WERI-Rb-1 (cell line): ENCODE measurements at places on chromosomes 6 and 20.

DNA sequence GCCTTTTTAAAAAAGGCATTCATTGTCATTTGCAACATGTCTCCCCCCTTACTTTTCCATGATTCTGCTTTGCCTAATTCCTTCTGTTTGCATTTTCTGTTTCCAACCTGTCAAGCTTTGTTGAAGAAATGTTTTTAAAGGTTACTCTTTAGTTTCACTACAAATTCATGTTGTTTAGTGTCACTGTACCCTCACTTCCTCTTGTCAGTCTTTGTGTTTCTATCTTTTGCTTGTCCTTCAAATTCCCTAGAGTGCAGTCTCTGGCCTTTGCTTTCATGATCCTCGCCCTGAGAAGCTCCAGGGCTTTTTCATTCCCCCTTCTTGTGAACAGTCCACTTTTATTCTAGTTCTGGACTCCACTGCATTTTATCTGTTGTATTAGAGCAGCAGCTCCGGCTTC, 90.6 kb downstream of the MAP3K4 start:
- DNase-seq = no peak

GRCh38 chr6:124090491-124090890, 286.8 kb downstream of the NKAIN2 start:
- DNase-seq = no peak

- no peak for DNase-seq
Observed at GRCh38 chr6:100881707-100882040, 545 bp upstream of the ASCC3 start.

DNA sequence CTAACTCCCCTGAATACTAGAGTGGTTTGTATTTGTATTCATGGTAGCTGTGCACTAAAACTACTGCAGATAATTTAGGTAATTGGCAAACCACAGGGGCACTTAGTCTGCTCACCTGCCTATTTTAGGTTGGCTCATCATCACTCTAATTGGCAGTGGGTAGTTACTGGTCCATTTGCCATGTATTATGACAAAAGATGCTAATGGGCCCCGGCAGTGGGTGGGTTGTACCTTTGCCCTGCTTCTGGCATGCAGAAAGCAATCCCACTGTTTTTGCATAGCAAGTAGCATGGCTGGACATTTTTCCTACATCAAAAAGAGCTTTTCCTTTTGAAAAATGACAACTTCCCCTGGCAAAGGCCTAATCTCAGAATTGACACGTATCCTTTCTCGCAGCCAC, 741.4 kb upstream of the MAP3K7 start:
- DNase-seq = no peak

DNA sequence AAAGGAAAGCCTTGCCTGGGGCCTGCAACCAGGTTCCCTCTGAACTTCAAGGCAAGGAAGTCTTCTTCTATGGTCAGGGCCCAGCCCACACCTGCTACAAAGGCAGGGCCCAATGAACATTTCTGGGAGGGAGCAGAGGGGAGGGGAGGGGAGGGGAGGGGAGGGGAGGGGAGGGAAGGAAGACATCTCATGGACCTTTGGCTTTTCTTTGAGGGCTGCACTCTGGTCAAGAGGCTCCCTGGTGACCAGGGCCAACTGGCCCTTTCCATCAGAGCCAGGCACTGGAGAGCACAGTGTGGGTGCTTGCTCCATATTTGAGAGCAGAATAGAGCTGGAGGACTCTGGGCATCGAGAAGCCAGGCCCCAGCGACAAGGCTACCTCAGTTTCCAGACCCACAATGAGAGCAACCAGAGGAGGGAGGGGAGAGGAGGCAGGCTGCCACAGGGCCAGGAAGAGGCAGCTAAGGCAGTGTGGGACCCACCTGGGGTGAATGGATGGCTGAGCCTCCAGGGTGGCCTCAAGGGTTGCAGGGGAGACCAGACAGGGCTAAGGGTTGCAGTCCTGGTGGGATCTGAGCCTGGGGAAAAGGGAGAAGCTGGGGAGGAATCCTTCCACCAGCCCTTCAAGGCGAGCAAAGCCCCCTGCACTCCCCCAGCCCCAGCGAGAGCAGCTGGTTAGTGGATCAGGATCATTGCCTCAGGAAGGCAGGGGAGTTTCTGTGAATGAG, 84.8 kb downstream of the MRPL14 start:
- no peak for DNase-seq

DNA sequence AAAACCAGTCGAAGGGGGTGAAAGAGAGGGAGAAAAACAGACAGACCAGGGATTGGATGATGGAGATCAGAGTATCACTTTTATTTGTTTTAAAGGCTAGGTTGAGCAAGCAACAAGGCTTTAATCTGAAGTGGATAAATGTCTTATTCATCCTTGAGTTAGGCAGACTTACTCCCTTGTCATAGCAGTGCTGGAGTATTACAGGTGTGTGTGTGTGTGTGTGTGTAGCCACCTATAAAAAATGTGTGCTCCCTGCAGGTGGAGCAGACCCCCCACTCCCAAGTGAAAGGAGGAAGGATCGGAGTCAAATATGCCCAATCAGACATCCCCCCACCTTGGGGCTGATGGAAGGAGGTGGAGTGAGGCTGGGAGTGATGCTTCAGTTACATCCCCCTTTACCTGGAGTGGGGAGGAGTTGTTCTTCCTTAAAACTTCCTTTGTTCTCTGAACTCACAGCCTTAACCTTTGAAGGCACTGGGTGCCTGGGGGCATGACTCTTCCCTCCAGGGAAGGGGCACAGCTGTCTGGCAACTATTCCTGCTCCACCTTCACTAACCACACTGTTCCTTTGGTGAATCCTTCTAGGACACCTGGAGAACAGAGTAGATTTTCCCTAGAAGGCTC, 27.3 kb downstream of the PTK7 start:
- DNase-seq = no peak

- no peak for DNase-seq
Observed at GRCh38 chr6:15430931-15431405, 185.1 kb downstream of the JARID2 start.

DNA sequence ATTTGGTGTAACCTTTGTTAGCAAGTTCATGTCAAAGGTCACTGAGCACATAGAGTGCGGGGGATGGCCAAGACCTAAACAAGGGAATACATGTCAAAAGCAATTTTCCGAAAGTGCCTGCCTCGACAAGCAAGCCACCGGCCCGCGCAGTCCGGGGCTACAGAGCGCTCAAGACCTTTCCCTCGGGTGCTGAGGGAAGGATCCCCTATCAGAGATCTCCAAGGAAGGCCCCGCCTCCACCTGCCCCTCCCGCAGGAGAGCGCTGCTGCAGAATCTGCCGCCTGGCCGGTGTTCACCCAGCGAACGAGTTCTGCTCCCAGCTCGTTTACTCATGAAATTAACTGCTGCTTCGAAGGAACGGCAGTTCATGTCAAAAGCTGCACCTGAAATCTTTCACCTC, 252.7 kb downstream of the BMP7 start:
- no peak for DNase-seq

- DNase-seq = peak; percentile 83
Observed at GRCh38 chr6:30325150-30325872, 1.4 kb upstream of the TRIM39 start.

DNA sequence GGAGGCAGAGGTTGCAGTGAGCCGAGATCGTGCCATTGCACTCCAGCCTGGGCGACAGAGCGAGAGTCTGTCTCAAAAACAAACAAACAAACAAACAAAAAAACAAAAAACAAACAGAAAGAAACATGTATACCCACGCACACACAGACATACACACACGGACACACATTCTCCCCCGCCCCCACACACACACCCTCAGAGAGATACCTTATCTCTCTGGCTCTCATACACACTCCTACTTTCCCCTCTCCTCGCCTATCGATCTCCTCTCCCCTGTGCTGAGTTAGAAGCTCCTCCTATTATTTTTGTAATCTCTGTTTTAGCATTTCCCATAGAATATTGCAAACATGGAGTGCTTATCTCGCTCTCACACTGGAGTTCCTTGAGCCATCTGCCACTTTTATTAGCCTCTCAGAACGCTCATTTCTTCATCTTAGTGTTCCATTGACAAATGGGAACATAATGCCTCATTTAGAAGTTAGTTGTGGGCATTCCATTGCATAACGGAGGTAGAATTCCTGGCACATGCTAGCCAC, 144.2 kb upstream of the CITED2 start:
- no peak for DNase-seq

GRCh38 chr20:24235296-24236175, 233.9 kb upstream of the SYNDIG1 start:
- no peak for DNase-seq

- no peak for DNase-seq
Observed at GRCh38 chr6:40714576-40715564, 127.7 kb upstream of the LRFN2 start.

GRCh38 chr6:13278991-13279390, 49.3 kb downstream of the TBC1D7 start:
- no peak for DNase-seq

DNA sequence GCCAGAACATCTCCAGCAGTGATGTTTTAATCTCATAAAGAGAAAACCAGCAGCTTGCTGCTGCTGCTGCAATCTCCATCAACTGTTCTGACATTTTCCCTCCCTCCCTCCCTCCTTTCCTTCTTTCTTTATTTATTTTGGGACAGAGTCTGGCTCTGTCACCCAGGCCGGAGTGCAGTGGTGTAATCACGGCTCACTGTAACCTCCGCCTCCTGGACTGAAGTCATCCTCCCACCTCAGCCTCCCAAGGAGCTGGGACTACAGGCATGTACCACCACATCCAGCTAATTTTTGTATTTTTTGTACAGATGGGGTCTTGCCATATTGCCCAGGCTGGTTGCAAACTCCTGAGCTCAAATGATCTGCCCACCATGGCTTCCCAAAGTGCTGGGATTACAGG, 5.7 kb downstream of the ELOVL5 start:
- DNase-seq = no peak

DNA sequence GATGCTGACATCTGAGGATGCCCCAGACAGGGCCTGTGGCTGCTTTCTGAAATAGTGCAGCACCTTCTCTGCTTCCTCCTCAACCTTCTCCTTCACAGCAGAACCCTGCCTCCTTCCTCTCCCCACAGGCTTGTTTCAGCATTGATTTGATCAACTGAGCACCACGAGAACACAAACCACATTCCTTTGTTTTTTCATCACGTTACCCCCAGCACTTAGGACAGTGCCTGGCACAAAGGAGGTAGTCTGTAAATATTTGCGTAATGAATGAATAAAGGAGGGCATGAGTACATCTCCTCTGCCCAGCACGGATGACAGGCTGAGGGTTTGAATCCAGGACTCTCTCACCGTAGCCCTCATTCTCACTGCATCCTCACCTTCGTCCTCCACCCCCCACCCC, 21.3 kb upstream of the WFDC2 start:
- no peak for DNase-seq

GRCh38 chr6:16334671-16335070, 96.3 kb downstream of the GMPR start:
- no peak for DNase-seq

- peak; percentile 20 for DNase-seq
Observed at GRCh38 chr6:132483779-132484679, 28.9 kb downstream of the STX7 start.

DNA sequence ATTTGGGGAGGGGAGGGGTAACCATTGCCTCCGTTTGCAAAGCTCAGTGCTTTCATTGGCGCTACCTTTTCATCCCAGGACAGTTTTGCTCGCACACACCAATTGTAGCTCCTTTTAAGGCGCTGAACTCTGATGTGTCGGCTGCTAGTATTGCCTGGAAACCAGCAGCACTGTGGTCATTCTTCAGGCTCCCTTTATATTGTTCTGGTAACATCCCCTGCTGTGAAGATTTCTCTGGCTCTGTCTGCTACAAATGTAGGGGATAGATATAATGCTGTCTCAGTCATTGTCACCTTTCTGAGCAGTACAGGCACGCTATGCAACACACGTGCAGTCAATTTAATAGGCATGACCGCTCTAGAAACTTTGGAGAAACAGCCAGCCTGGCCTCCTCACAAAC, 172.9 kb upstream of the SASH1 start:
- no peak for DNase-seq
